ENCODE measurements at places on chromosomes 4 and X.

DNA sequence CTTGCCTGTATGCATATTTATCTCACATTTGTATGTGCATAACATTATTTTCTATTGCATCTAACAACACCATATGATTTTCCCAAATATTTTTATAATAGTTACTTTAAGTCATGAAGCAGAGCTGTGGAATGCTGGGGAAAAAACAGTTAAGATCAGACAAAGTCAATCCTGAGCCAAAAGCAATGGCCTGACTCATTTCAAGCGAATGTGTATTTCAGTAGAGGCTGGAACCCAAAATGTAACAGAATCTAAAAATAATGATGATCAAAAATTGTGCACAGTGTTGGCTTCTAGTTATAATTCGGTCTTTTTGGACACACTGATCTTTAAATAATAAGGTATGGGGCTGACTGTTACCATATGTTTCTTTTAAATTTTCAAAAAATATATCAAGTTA, 516.2 kb upstream of the ADGRL3 start:
- DNase-seq = no peak

- no peak for DNase-seq
Observed at GRCh38 chr4:183638436-183638835, 20.5 kb downstream of the RWDD4 start.

GRCh38 chr4:137668885-137669545, 136.7 kb upstream of the PCDH18 start:
- DNase-seq = no peak

GRCh38 chr4:8328456-8328855, 58.9 kb downstream of the HTRA3 start:
- DNase-seq = no peak

GRCh38 chrX:63751481-63751880, 33.5 kb downstream of the ARHGEF9 start:
- no peak for DNase-seq

- DNase-seq = no peak
Observed at GRCh38 chrX:124504111-124504983, 158.0 kb downstream of the SH2D1A start.

- no peak for DNase-seq
Observed at GRCh38 chr4:6912441-6912840, 2.8 kb downstream of the TBC1D14 start.

DNA sequence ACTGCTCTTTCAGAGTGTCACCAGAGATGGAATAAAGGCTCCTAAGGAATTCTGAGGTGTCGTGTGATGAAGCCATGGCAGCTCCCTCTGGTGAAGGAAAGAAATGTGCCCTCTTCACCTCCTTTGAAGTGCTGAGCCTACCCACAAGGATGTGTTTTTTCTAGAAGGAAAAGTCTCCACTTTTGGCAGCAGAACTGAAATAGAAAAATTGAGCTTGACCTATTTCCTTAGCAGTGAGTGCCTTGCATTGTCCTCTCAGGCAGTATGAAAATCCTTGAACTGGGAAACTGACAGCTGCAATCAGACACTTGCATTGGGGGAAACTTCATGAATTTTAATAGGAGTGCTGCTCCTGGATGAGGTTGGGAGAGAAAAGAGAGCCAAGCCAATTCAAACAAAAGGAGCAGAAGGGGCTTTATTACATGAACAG, 95.2 kb downstream of the DCLK2 start:
- no peak for DNase-seq

GRCh38 chr4:5750052-5750945, 39.3 kb downstream of the EVC start:
- DNase-seq = no peak

DNA sequence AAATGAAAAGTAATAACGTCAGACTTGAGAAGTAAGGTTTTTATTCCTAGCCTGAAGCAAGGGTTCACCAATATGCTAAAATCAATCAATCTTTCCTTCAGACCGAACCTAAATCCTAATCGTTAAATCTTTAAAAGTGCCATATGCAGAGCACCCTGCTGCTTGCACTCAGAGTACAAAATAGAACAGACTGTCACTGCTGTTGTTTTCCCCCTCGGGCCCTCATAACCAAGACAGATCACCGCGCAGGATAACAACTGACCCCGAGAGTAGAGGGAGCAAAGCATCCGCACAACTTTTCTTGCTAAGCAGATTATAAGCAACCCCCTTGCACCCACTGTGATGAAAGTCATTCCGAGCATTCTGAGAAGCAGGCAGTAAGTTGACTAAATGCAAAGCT, 550.9 kb upstream of the NDST4 start:
- no peak for DNase-seq

DNA sequence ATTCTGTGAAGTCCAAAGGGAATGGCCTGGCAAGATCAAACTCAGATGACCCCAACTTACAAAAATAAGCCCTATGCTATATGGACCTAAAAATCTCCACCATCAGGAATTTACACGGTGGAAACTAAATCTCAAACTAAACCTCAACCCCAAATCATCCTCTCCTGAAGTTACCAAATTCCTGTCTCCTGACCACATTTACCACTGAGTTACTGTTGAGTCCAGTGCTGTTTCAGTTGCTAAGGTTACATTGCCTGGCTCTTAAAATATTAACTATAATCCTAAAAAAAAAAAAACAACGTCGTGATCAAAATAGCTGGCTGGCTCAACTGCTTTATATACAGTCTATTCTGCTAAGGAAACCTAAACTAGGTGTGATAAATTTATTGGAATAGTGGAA, 315.2 kb upstream of the SLIT2 start:
- no peak for DNase-seq

- DNase-seq = no peak
Observed at GRCh38 chr4:117986321-117986720, 48.0 kb upstream of the NDST3 start.

DNA sequence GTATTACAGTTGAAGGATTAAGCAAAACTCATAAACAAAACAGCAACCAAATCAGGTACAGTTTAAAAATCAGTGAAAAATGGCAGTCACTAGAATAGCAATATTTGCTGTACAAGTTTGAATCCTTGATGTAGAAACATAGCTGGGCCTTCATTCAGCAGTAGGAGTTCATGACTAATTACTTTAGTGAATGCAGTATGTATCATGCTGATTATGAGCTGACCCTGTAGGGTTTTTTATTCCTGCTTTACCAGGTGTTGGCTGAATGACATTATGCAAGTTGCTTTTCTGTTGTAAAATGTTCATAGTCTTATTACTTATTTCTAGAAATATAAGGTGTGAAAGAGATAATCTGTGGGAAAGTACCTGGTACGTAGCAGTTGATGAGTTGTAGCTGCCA, 179.6 kb downstream of the CCSER1 start:
- DNase-seq = no peak

DNA sequence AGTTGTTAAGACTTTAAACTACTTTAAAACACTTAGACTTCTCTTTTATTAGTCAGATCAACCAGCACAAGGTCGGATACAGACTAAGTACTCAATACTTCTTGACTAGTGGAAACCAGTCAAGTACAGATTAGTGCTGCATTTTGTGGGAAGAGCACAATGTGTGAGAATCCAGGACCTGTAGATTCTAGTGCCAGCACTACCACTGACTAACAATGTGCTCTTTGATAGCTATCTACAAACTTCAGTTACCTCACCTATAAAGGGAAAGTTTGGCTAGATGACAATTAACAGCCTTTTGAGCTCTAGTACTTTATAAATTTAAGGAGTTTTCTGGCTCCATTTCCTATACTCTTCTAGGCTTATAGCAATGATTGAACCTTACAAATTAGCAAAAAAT, 181.5 kb downstream of the SLC4A4 start:
- no peak for DNase-seq

GRCh38 chr4:162115333-162115732, 48.5 kb downstream of the FSTL5 start:
- DNase-seq = no peak

GRCh38 chr4:102563000-102563399, 61.8 kb downstream of the NFKB1 start:
- DNase-seq = no peak

GRCh38 chr4:15779306-15779705, 1.2 kb downstream of the CD38 start:
- peak; percentile 23 for DNase-seq

GRCh38 chr4:35943606-35944005, 300.7 kb downstream of the ARAP2 start:
- no peak for DNase-seq

DNA sequence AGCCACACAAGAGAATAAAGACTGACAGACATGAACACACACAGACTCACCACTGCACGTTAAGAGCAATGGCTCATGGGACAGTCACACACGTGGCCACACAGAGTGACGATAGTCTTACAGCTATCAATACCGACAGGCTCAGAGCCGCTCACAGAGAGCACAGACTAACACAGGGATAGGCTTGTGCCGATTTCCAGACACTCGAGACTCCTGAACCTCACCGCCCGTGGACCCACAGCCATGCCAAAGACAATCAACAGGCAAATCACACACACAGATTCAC, 716 bp upstream of the SLC38A5 start:
- DNase-seq = no peak

DNA sequence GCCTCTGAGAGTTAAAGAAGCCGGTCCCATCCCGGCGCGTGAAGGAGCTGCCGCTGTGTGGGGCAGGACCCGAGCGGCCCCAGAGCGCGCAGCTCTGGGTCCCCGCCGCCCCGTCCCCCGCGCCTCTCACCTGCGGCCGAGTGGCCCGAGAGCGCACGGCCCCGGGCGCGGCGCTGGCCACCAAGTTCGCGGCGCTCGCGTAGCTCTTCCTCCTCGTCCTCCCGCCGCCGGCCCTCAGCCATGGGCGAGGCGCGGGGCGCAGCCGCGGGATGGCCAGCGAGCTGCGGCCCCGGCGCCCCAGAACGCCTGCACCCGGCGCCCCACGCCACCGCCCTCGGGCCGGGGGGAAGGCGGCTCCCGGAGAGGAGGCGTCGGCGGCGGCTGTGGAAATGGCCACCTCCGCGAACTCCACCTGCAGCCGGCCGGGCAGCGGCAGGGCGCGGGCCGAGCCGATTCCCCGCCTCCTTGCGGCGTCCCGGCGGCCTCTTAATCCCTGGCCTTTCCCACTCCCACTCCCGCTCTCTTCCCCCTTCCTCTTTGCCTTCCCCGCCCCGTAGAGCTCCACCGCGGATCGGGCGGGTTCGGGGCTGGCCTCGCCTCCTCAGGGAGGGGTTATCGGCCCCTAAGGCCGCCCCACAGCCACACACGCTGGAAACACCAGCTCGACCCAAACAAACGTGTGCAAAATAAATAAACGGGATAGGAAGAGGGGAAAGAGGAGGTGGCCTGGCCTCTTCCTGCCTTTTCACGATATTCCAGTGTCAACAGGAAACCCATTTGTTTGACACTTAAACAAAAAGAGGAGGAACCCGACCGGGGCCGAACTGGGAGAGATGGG, at the start of gene SH3D19:
SH3D19 (minus strand) TSS at position 495 of the 838 bp plus-strand sequence; CDS start at position 242, 253 bp downstream.
- no peak for DNase-seq

DNA sequence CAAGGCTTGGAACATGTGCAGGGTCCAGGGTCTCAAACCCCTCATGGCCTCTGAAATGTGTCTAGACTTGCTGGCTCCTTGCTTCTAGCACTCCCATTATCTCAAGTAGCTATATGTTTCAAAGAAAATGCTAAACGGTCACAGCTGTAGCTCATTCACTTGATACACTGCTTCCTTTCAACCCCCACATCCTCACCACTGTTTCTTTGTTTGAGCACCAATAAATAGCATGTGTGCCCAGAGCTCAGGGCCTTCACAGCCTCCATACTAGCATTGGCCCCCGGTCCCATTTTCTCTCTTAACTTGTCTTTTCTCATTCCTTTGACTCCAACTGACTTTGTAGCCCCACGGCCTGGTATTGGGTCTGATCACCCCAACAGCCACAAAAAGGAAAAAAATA, 801.8 kb downstream of the STIM2 start:
- DNase-seq = peak; percentile 5

- no peak for DNase-seq
Observed at GRCh38 chrX:153919281-153919680, 6.8 kb downstream of the ARHGAP4 start.

GRCh38 chrX:150572206-150572605, 3.8 kb downstream of the MTM1 start:
- DNase-seq = no peak

GRCh38 chrX:75883446-75883845, 98.4 kb upstream of the MAGEE2 start:
- DNase-seq = no peak

- no peak for DNase-seq
Observed at GRCh38 chrX:152343306-152343705, 107.8 kb downstream of the GABRA3 start.

DNA sequence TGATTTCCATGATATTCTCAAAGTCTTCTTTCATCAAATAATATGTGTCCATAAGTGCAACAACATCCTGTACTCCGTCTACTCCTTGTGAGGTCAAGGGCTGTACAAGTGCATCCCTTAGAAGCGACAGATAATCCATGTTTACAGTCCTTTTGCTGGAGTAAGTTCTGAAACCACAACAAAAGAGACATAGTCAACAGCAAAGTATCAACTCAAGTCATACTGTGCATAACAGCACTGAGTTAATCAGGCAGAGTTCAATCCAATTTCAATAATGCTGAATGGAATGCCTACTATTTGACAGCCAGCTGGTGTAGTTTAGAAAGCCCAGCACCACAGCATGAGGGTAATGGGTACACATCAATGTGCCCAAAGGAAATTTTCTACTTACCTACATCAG, 74.5 kb downstream of the RFC1 start:
- no peak for DNase-seq

DNA sequence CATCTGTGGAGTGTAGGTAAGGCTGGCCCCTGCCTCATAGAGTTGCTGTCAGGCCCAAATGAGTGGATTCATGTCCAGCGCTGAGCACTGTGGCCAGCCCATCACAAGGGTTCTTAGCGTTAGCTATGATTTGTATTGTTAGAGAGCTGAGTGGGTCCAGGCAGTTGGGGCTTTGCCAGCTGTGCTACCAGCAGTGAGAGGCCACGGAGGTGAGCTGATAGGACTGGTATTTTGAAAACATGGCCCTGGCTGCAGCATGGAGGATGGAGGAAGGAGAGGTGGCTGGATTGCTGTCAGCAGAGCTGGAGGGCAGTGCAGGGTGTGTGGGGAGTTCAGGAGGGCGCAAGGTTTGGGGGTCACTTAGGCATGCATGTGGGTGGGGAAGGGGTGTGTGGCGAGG, 69.8 kb downstream of the PSAPL1 start:
- DNase-seq = no peak

DNA sequence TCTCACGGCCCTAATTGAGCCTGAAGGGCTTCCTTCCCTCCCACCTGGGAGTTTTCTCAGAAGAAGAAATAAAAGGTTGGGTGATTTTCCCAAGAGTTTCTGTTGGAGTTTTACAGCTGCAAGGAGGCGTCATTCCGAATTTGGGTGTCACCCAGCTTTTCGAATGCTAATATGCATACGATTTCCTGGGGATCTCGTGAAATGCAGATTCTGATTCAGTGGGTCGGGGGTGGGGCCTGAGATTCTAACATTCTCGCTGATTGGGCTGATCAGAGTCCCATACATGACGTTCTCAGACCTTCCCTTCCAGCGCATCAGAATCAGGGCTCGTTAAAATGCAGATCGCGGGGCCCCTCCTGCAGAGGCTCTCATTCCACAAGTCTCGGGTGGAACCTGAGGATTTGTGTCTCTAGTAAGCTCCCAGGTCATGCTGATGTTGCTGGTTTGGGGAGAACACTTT, 125.8 kb upstream of the STX18 start:
- DNase-seq = no peak

Data from NK-92 treated with Interleukin-12 subunit alpha and Interleukin-12 subunit beta, amount 100 ng/mL, for 24 hours (cell line).